Astrocyte (in vitro differentiated cells and primary cell): ENCODE measurements at places on chromosomes 5 and 9.

- DNase-seq: no peak
Observed at GRCh38 chr5:82408033-82408432, 129.9 kb upstream of the RPS23 start.

DNA sequence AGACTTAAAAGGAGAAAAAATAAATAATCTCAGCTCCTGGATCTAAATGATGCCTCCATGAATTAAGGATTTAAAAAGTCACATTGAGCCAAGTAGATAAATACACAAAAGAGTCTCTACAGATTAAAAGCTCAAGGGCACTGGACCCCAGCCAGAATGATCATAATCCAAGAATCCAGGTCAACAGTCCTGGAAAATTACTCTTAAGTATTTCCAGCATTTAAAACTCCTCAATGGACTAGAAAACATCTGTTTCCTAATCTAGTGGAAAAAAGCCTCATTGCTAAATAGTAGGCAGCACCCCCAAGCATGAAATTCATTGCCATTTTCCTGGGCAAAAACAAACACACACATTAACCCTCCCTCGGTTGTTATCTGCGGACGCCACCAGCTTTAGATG, 96.8 kb downstream of the FRMD3 start:
- DNase-seq: no peak

GRCh38 chr5:135332519-135333150, 66.4 kb downstream of the MACROH2A1 start:
- DNase-seq: peak; percentile 51

GRCh38 chr5:68049053-68049713, 166.4 kb upstream of the PIK3R1 start:
- DNase-seq: no peak

- DNase-seq: no peak
Observed at GRCh38 chr5:137346281-137346680, 152.8 kb downstream of the SPOCK1 start.

DNA sequence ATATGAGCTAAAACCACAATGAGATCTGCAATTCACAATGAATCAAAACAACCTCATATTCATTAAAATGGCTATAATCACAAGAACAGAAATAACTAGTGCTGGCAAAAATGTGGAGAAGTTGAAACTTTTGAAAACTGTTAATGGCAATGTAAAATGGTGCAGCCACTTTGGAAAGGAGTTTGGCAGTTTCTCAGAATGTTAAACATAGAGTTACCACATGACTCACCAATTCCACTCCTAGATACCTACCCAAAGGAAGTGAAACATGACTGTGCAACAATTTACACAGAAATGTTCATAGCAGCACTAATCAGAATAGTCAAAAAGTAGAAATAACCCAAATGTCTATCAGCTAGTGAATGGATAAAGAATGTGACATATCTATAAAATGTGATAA, 862.2 kb downstream of the DTWD2 start:
- peak; percentile 15 for DNase-seq

DNA sequence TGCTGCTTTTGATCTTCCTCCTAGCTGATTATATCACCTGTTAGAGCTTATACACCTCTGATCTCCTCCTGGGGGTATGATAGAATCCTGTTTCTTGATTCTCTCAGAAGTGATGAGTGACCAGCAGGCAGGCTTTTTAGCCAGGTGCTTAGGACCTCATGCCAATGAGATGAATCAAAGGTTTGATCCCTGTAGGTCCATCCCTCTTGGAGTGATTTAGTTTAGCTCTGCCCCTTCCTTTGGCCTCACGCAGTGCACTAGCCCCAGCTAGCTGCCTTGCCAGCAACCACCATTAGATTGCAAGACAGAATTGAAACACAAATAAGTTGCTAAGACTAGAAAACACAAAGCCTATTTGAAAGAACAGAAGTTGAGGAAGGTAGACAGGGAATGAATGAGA, 84.4 kb downstream of the ZSWIM6 start:
- DNase-seq: no peak
